Chondrocyte (in vitro differentiated cells): ENCODE measurements at places on chromosomes 6 and 20. TPM values are rescaled to one million over a fixed set of nuclear protein-coding genes. Genes with fewer than 3 reads are reported as not detected.
A peak's percentile ranks its signal among the peaks of the same experiment; 100 is the strongest.

- no peak for DNase-seq
These were observed 32.9 kb upstream of the TENT5A start for GRCh38 chr6:81785377-81785776.

- no peak for DNase-seq
These were observed 6.2 kb downstream of the COL9A3 start for GRCh38 chr20:62822788-62823651.

Gene MEI4
- not detected in 3 replicates for total RNA-seq

DNA sequence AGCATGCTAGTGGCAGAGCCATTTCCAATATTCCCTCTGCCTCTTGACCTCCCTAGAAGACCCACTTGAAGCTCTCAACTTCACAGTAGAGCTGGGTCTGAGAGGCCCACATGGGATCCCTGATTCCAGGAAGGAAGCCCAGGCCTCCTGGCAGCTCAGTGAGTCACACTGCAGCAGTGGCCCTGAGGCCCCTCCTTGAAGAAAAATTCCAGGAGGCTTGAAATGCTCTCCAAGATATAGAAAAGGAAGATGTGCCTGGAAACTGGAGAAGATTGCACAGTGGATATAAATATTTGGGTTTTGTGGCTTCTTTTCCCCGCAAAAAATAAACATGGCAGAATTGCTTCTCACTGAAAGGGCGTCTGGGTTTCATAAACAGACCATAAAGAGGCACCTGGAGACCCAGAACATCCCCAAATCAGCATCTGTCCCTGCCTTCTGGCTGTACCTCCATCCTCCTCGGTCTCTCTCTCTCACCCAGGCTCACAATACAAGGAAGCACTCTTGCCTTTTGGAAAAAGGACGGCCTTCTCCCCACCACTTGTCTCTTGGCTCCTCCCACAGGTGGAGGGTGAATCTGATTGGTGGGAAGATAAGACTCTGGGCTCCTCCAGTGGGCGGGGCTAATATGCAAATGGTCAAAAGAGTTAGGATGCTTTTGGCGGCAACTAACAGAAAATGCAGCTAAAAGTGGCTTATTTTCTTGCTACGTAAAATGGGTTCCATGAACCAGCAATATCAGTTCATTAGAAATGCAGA lies 200.0 kb upstream of the SULF2 start:
- DNase-seq: no peak

DNA sequence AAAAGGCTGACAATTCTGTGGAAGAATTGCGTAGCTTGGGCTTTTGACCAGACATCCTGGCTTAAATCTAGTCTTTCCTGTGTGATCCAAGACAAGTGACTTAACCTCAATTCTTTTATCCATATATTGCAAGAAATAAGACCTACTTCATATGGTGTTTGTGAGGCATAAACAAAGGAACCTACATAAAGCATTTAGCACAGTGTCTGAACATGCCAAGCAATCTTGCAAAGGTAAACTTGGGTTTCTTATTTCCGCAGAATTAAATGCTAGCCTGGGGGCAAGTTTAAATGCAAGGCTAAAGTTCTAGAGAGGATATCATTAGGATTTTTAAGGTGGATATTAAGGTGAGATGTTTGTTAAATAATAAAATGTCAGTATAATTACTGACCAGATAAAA lies 47.9 kb downstream of the HDDC2 start:
- DNase-seq: no peak

Gene BPI
- total RNA-seq: 0.55 to 0.74 TPM (median 0.68 TPM) in 3 replicates

GRCh38 chr6:90997076-90997475 lies 410.2 kb upstream of the MAP3K7 start:
- DNase-seq: no peak

DNA sequence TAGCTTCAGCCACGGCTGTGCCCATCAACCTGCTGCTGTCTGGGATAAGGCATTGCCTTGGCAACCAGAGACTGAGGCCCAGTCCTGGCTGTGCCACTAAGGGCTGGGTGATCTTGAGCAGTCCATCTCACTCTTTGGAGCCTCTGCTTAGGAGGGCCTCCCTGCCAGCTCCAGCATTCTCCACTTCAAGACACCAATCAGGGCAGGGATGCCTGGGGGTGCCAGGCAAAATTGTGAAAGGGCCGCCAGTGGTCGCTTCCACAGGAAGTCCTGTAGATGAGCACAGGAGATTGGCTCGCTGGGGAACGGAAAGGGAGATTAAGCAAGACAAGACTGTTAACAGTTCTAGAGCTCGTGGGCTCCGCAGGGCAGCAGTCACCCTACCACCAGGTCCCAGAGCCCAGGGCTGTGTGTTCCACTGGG lies at the start of gene RAB44:
TSS of gene RAB44 (plus strand) at position 346 of the 423 bp plus-strand sequence. CDS start 6,410 bp downstream, outside the sequence.
- DNase-seq: no peak

- no peak for DNase-seq
These were observed 126.3 kb upstream of the MYLIP start for GRCh38 chr6:16002332-16003196.

DNA sequence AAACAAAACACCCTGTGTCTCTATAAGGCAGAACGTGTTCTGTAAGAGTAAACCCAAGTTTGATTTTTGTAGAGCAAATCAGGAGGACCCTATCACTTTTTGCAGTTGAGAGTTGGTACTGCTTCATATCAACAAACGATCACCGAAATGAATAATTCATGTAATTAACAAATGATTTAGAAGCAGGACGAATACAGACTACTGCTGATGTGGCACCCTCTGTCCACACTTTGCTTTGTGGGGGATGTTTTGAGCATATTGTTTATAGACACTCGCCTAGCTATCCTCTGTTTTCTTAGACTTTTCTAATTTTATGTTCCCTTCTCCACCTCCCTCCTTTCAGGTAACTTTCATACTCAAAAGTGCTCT lies 1.5 kb downstream of the CD2AP start:
- no peak for DNase-seq

- DNase-seq: no peak
These were observed 172.7 kb downstream of the MRPL14 start for GRCh38 chr6:43954311-43955131.

DNA sequence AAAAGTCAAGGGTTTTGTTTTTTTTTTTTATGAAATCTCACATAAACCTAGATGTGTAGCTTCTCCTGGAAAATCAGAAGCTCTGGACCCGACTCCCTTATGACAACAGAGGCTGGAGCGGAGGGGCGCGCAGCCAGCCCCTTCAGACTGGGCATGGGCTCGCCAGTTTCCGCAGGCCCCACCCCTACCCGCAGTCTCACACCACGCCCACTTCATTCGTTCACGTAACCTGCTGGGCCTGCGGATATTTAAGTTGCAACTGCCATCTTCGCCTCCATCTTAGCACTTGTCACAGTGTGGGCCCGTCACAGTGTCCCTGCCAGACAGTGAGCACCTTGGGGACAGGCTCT lies 111.7 kb upstream of the PTPN1 start:
- no peak for DNase-seq

DNA sequence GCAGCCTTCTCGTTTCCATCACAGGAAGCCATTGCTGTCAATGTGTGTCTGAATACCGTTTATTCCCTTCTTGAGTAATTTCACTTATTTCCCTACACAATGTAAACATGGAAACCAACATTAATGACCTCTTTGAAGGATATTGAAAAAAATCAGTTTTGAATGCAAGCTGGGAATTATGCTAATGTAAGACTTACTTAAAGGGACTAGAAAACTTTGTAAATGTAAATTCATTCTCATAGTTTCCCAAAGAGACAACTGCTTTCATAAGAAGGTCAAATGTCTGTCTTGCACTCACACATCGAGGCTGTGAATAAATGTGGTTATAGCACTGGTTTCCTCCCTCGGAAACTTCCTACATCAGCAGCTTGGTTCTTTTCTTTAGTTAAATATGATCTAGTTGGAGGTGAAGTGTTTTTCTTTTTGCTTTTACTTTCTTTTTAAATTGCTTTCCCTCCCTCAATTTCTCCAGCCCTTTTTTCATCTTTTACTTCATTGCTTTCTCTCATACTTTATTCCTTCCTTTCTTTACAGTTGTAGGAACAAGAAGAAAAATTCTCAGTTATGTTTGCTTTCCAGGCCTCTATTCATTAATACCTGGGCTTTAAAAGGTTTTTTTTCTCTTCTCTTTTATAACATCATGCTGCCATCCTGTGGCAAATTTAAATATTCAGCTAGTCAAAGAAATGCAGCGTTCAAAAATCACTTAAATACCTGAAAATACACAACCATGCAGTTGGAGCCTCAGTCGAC lies 108.3 kb downstream of the TNFAIP3 start:
- no peak for DNase-seq

DNA sequence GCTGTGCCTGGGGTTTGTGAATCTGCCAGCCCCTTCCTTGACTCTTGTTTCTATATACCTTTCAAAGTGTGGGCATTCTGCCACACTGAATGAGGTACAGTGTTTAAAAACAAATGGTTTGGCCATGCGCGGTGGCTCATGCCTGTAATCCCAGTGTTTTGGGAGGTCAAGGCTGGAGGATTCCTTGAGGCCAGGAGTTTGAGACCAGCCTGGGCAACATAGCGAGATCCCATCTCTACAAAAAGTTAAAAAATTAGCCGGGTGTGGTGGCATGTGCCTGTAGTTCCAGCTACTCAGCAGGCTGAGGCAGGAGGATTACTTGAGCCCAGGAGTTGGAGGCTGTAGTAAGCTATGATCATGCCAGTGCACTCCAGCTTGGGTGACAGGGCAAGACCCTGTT lies 5.8 kb downstream of the FAM83D start:
- DNase-seq: no peak

Gene WFDC13
- not detected in 3 replicates for total RNA-seq

Gene MYCT1
- total RNA-seq: not detected in 3 replicates

Gene RBPJL
- not detected in 3 replicates for total RNA-seq

DNA sequence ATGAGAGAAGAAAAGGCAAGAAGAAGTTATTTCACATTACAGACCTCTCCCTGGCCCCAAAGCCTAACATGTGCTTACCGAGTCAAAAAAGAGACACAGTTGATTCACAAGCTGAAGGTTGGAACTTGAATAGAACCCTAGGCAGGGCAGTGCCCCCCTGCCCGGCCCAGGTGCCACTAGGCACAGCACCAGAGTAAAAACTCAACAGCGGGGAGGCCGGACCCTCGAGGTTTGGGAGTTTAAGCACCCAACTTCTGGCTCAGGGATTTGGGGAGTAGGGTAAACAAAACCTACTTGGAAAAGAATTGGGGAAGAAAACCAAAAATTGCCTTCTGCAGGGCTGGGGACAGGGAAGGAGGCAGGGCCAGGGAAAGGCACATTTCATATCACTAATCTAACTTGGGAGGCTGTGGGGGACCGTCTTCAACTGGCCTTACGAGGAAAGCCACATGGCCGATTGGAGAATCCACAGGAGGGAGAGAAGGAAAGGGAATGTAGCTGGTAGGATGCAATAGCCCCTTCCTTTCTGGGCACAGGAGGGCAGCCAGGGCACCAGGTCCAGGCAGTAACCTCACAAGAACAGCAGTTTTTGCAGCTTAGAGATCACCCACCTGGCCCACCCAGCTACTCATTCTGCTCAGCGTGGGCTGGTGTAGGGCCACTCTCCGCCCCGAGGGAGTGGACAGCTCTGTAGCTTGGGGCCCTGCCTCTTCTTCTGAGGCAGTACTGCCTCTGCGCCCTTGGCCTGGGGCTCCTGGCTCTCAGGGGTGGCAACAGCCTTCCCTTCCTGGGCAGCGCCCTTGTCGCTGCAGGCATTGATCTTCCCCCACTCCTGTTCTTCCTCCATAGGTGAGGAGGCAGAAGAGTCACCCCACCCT lies 1.8 kb upstream of the HEBP2 start:
- DNase-seq: no peak

DNA sequence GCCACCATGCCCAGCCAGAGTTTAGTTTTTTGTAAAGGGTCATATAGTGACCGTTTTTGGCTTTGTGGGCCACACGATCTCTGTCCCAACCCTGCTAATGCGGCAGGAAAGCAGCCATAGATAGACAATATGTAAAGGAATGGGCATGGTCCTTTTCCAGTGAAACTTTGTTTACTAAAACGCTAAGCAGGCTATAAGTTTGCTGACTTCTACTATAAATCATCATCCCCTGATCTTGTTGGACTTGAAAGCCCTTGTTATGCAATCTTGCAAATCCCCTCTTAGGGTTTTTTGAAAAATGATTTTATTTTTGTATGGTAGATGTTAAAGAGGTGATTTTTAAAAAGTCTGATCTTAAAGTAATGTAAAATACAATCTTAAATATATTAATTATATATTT lies 63.6 kb downstream of the CBFA2T2 start:
- DNase-seq: no peak

- no peak for DNase-seq
These were observed 277.2 kb downstream of the FRK start for GRCh38 chr6:115783402-115784061.

Gene FAM83D
- total RNA-seq: 1.5 to 4.8 TPM (median 4.5 TPM) in 3 replicates

GRCh38 chr6:12875051-12875450 lies 158.5 kb downstream of the PHACTR1 start:
- DNase-seq: no peak

- DNase-seq: no peak
These were observed 135.3 kb downstream of the ERMARD start for GRCh38 chr6:169886631-169887227.

Gene OLIG3
- not detected in 3 replicates for total RNA-seq

GRCh38 chr20:1801929-1802306 lies 93.3 kb upstream of the SIRPA start:
- DNase-seq: no peak

Gene POM121L2
- total RNA-seq: not detected in 3 replicates

GRCh38 chr6:154206996-154207395 lies 149.6 kb downstream of the IPCEF1 start:
- DNase-seq: no peak

GRCh38 chr20:11108102-11108810 lies 434.5 kb upstream of the JAG1 start:
- DNase-seq: no peak

GRCh38 chr20:44393608-44394451 lies 38.3 kb downstream of the HNF4A start:
- peak; percentile 63 for DNase-seq

DNA sequence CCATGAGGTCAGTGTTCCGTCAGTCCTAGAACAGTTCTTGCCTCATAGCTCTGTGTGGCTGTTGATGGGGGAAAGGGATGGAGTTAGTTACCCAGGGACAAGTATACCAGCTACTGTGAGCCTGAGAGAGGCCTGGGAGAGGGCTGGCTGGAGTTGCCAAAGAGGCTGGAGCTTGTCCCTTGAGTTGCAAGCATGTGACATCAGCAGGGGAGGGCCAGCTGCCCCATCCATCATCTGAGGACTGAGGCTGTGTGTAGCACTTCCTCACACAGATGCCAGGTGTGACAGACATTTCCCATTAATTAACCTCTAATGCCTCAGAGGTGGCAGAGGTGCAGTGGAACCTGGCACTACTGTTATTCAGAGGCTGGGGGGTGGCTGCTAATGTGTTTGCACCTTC lies 131.6 kb downstream of the PHACTR3 start:
- DNase-seq: peak; percentile 36

Gene LRRN4
- total RNA-seq: not detected in 3 replicates

Gene CLIC5
- total RNA-seq: not detected in 3 replicates

Gene UBD
- not detected in 3 replicates for total RNA-seq

DNA sequence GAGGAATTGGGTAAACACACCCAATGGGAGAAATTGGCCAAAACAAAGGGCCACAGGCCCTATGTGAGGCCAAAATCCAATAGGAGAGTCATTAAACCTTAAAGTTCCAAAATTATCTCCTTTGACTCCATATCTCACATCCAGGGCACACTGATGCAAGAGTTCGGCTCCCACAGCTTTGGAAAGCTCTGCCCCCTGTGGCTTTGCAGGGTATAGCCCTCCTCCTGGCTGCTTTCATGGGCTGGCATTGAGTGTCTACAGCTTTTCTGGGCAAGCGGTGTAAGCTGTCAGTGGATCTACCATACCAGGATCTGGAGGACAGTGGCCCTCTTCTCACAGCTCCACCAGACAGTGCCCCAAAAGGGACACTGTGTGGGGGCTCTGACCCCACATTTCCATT lies 160.5 kb downstream of the ADGRG6 start:
- DNase-seq: no peak
